NCI-H1092 (cell line): ENCODE measurements at places on chromosomes 4 and X.
A peak's percentile ranks its signal among the peaks of the same experiment; 100 is the strongest.

DNA sequence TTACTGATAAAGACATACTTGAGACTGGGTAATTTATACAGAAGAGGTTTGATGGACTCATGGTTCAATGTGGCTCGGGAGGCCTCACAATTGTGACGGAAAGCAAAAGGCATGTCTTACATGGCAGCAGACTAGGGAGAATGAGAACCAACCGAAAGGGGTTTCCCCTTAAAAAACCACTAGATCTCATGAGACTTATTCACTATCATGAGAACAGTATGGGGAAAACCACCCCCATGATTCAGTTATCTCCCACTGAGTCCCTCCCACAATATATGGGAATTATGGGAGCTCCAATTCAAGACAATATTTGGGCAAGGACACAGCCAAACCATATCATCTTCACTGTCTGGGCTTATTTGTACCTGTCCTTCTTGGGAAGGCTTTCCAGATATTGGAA, 22.8 kb upstream of the MUC7 start:
- DNase-seq: no peak

GRCh38 chr4:130359542-130359941, 1263.6 kb downstream of the C4orf33 start:
- DNase-seq: no peak

DNA sequence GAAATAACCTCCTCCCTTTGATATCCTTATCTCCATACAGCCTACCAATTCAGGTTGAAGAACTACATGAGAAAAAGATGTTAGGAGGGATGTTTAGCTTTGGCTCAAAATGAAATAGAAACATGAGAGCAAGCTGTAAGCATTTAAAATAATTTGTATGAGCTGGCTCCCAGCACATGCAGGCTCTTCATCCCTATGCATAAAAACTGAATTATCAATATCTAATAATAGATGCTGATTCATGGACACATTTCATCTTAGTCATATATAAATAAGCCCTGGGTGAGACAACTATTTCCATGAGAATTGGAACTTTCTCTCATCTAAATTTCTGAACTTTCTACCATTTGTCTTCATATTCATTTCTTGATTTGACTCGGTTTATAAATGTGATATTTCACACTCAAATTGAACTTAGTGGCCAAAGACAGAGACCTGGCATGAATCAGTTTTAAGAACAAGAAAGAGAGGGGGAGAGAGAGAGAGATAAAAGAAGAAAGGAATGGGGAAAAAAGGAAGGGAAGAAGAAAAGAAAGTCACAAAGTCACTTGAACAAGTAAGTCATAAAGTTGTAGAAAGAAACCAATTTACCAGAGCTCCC, 48.9 kb upstream of the GPR174 start:
- no peak for DNase-seq

DNA sequence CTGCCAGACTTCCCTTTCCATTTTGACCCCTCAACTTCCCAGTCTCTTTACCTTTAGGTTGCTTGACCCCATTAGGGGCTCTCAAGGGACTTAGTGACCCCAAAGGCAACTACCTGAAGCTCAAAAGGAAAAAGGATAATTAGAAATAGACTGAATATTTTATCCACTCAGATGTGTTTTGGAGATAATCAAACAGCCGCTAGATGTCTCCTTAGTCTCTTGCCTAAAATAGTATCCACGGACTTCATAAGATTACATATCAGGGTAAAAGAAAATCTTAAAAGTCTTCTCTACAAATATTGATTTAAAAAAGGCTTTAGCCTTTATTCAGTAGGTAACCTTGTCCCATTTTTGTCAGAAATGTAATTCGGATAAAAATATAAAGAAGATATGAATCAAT, 21.0 kb upstream of the RHOXF2 start:
- no peak for DNase-seq

DNA sequence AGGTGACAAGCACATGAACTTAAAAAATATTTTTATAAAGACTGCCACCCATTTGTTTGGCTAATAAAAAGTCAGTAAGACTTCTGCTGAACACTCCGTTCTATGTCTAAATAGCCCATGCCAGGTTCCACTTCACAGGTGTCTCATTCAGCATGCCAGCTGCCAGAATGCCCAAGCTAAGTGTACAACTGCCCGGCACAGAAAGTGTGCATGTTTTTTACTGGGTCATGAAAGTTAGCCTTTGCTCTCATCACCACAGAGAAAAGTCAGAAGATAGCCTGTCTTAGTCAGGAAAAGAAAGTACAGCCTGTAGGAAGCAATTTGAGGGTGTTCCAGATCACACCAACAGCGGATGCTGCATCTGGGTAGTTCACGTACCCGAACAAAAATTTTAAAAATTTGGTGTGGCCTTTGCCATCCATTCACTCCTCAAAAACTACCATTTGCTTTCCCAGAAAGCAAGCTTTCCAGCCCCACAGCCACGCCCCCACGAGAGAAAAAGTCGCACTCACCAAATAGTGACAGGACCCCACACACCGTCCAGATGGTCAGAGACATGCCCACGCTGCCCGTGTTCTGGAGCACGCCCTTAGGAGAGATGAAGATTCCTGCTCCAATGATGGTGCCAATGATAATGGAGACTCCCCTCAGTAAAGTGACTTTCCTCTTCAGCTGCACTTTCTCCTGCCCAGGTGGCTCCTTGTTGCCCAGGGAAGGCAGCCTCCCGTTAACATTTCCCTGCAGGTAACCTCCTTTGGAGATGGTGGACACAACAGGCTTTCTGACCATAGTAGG, 671 bp downstream of the SLC7A11 start:
- no peak for DNase-seq

DNA sequence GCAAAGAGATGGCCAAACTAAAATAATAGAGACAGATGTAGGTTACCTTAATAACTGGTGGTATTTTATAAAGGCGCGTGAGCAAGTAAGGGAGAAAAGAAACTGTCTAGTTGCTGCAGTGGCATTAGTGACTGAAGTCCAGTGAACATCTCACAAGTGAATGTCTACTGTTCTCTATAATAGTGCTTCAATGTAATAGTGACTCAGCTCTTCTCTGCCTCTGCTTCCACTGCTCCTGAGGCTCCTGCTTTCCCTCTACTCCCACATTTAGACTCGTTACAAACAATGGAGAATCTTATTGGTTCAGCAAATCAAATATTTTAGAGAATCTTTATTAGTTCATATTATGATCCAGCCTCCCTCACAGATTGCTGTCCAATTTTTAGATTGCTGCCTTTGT, 779.1 kb upstream of the HTR2C start:
- DNase-seq: no peak

GRCh38 chr4:97216046-97216445, 927.2 kb downstream of the STPG2 start:
- DNase-seq: no peak

DNA sequence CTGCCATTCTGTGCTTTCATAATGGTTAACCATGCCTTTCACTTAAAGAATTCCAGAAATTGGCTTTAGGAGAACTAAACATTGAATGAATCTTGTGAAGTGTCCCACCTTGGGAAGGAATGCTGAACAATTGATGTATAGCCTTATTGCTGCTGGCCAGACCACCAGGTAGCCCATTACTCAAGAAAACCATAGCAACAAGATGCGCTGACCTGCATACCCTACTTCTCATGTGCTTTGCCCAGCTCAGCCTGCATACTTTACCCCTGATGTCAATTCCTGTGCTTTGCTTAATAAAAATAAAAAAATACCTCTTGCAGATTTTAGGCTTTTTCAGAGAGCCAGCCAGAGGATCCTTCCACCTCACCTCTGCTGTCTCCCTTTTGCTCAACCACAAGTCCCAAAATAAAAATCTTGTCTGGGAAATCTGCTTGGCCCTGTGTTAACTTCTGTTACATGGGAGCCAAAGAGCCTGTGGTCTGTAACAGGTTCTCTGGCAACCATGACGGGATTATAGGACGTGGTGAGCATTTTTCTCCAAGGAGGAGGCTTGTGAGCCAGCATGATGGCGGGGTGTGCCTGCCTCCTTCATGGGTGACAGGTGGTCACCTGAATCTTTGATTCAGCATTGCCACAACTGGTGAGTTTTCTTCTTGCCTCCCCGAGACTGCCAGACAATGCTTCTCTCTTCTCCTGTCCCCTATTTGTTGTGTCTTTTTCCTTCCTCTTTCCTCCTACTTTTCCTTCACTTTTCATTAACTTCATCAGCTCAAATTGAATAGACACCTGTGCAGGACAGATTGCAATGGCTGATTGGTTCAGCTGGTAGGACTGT, 106.8 kb downstream of the ARSJ start:
- DNase-seq: no peak

DNA sequence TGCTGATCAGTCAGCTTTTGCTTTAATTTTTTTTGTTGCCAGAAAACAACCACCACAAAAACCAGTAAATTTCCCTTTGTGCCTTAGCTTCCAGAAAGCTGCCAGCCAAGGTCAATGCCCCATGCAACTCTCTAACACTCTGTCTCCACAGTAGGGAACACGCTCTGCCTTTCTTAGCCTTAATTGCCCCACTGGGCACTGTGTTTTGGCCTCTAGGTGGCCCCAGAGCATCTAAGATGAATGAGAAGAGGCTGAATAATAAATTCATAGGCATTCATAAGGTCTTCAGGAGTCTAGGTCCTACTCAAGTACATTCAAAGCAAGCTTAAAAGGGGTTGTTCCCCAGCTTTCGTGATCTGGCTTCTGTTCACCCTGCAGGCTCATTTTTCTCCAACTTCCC, 57.7 kb upstream of the PASD1 start:
- no peak for DNase-seq

- no peak for DNase-seq
Observed at GRCh38 chrX:16665089-16665488, 15.1 kb downstream of the S100G start.

GRCh38 chr4:111631215-111631999, 513.8 kb upstream of the FAM241A start:
- no peak for DNase-seq

GRCh38 chrX:153744210-153745066, 19.6 kb upstream of the PLXNB3 start:
- peak; percentile 37 for DNase-seq
